ENCODE measurements at places on chromosomes 1 and 21.
A peak's percentile ranks its signal among the peaks of the same experiment; 100 is the strongest.

GRCh38 chr1:240906477-240906876 lies 294.5 kb upstream of the GREM2 start:
- no peak for DNase-seq

GRCh38 chr21:27425172-27425571 lies 458.3 kb upstream of the ADAMTS5 start:
- DNase-seq = no peak

DNA sequence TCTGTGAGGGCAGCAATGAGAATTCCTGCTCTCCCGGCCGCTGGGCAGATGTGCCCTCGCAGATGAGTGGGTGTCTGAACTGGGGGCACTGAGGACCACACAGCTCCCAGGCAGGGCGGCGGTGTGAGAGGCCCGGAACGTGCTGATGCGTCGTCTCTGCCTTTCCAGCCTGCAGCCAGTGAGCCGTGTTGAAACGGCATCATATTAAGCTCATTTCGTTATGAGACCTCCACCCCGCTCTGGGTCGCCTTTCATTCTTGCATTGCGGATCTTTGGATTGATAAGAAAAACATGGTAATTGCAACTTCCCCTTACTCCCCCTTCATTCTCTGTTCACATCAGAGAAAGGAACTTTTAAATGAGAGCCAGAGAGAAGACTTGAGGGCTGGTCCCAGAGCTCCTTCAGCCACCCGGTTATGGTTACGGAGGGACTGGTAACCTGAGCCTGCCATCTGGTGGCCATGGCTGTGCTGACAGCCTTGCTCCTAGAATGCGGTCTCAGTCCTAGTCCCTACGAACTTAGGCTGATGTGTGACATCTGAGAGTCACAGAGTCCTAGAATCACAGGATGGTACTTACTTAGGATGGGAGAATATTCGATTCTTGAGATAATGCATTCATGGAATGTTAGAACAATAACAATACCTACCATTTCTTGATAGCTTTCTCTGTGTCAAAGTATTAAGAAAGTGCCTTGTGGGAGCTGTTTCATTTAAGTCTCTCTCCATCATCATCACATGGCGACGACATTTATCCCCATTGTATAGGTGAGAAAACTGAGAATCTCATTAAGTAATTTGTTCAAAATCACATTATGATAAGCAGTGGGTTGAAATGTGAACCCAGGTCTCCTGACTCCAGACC lies 271.0 kb downstream of the TRABD2B start:
- peak; percentile 38 for DNase-seq

- DNase-seq = no peak
These were observed 181.8 kb downstream of the APP start for GRCh38 chr21:25988738-25989137.

DNA sequence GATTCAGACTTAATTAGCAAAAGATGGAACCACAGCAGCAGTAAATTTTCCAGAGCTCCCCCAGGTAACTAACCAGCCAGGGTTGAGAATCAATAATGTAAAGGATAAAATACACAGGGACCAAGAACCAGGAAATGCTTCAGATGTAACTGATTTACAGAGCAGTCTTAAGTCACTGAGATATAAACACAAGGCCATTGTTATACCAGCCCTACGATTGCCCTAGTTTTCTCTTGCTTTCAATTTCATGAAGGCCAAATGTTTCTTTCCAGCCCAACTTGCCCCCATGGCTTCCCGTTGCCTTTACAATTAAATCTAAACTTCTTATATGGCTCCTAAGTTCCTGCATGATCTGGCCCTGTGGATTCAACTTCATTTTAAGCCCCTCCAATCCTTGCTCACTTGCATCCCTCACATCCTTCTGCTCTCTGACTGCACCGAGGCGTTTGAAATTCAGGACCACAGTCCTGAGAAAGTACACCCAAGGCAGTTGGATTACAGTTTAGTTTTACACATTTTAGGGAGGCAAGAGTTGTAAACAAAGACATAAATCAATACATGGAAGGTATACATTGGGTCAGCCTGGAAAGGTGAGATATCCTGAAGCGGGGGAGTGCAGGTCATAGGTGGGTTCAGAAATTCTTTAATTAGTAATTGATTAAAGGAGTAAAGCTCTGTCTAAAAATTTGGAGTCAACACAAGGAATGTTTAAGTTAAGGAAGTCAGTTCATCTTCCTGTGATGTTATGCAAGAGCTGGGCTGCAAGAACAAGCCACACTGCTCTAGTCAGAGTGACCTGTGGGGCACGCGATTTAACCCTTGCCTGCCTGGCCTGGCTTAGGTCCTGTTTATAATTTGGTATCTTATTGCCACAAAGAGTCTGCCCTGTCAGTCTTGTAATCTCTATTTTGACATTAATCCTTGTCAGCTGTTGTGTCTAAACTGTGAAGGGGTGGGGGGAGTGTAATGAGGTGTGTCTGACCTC lies 69.9 kb upstream of the COG2 start:
- DNase-seq = no peak

GRCh38 chr1:25989440-25990234 lies 8.2 kb downstream of the PAFAH2 start:
- no peak for DNase-seq

GRCh38 chr1:73821520-73821919 lies 376.5 kb downstream of the LRRIQ3 start:
- no peak for DNase-seq

GRCh38 chr1:67446893-67447292 lies 16.7 kb upstream of the SERBP1 start:
- DNase-seq = no peak

DNA sequence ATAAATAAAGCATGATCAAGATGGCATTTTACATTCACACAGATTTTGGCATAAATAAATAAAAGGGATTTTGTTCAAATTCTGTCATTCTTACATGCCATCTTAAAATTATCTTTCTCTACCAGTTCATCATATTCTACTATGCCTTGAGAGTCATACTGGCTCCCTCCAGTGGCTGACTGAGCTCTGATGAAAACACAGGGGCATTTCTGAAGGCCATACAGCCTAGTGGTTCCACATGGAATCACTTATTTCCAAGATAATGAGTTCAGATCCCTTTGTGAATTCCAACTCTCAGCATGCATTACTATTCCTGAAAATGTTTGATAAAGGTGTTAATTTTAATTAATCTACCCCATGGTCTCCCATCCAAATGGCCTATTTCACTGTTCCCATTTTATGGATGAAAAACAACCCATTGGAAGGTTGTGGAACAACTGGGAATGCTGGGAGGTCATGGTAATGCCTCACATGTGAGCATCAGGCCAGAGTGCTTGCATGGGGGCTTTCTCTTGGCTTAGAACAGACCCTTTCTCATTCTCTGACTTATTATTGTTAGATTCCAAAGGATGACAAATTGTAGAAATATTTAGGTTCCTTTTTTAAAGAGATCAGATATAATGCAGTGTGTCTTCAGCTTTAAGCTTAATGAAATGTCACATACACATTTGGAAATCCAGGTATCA lies 622.4 kb upstream of the PKN2 start:
- no peak for DNase-seq

DNA sequence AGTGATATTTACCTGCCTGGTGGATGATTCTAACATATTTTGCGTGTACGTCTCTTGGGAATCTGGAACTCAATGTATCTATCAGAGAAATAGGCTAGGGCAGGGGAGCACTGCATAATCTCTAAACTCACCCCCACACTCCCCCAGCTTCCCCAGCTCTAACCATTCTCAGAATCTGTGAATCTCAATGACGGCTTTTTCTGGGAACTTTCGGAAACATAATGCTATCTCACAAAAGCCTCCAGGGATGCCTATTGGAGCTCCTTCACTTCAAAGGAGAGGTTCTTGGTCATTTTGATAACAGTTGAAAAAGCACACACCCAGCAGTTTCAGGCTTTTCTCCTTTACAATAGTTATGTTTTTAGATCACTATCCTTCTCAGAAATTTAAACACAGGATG lies 113.8 kb upstream of the MAGI3 start:
- DNase-seq = no peak

- no peak for DNase-seq
These were observed 1.6 kb upstream of the QSOX1 start for GRCh38 chr1:180153032-180153431.

- no peak for DNase-seq
These were observed 4.4 kb downstream of the CASP9 start for GRCh38 chr1:15519625-15520024.

- no peak for DNase-seq
These were observed 24.4 kb downstream of the KCNQ4 start for GRCh38 chr1:40808002-40808401.

- DNase-seq = no peak
These were observed at the start of gene NCMAP for GRCh38 chr1:24555591-24556413. Gene NCMAP (plus strand): TSS chr1:24556087. CDS start chr1:24595431, 39,344 bp downstream.

DNA sequence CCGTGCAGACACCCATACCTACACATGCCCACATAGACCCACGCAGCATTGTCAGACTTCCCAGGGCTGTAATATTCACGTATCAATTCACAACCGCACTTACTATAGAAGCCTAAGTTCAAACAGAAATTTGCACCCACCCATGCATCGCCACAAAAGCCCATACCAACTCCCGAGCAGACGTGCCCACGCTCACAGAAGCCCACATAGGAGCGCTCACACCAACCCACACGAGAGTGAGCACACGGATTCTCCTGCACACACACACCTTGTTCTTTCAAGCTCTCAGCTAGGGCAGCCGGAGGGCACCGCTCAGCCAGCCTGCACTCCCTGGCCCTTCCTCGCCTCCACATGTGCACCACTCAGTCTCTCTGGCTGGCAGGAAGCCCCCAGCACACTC lies 4.6 kb downstream of the MFAP2 start:
- no peak for DNase-seq

- DNase-seq = no peak
These were observed 5.7 kb downstream of the PIGR start for GRCh38 chr1:206940588-206940936.

DNA sequence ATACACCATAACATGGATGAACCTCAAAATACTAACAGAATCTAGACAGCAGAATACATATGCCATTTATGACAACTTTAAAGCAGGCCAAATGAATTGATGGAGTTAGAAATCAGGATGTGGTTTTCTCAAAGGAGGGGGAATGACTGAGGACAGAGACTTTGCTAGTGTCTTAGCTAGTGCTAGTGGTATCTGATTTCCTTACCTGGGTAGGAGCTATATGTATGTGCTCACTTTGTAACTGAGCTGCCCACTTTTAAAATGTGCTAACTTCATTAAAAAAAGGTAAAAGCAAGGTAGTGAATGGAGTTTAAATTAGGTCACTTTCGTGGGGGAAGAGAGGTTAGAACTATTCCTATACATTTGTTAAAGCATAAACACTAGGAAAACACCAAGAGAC lies 2.6 kb downstream of the GTF2B start:
- no peak for DNase-seq

GRCh38 chr1:27656157-27656893 lies 15.7 kb downstream of the IFI6 start:
- no peak for DNase-seq

DNA sequence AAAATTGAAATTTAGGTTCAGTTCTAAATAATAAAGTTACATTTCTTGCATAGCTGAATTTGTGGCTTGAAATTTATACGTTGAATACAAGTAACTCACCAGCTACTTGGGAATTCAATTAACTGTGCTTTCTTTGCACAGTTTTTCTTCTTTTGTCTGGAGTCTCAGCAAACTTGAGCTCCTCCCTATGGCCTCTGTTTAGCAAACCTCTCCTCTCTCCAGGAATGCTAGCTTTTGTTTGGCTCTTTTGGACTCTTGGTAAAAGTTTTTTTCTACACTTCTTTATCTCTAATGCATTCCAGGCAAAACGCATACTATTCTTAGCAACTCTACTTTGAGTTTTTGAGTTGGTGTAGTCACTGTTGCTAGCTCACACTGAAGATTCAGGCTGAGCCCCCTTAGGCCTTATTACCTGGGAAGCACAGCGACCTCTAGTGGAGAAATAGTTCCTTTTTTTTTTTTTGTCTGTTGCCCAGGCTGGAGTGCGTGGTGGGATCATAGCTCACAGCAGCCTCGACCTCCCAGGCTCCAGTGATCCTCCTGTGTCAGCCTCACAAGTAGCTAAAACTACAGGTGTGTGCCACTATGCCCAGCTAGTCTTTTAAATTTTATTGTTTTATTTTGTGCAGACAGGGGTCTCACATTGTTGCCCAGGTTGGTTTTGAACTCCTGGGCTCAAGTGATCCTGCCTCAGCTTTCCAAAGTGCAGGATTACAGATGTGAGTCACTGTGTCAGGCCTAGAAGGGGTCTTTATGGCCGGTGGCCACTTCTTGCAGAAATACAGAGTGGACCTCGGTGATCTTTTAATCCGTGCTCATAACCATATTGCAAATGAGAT lies 61.7 kb downstream of the CASQ2 start:
- no peak for DNase-seq
